HCT116 (cell line): ENCODE measurements at places on chromosomes 6 and 20. TPM values are rescaled to one million over a fixed set of nuclear protein-coding genes. Genes with fewer than 3 reads are reported as not detected.

GRCh38 chr6:157091856-157092460, 231.4 kb downstream of the TMEM242 start:
- H3K27me3 ChIP-seq = no peaks in the 10 kb centered on the region
- no peak overlapping the region for H3K27ac ChIP-seq
- no peaks in the 10 kb centered on the region for H3K4me1 ChIP-seq
- H3K36me3 ChIP-seq = no peaks in the 10 kb centered on the region
- H3K4me3 ChIP-seq = no peak overlapping the region

The TCP1 gene
- total RNA-seq = 447 TPM

- H3K27me3 ChIP-seq = no peaks in the 10 kb centered on the region
- peak overlapping the region; percentile 80 for H3K27ac ChIP-seq
- H3K36me3 ChIP-seq = peaks cover 5% of the 10 kb centered on the region; the same call in 1 of the 2 replicates
Measured at GRCh38 chr6:30327232-30327746, 562 bp downstream of the TRIM39 start.

- H3K27me3 ChIP-seq = no peaks in the 10 kb centered on the region
- peak; percentile 26 for DNase-seq
- H3K27ac ChIP-seq = peak overlapping the region; percentile 19; the same call in 1 of the 2 replicates
- no peak overlapping the region for H3K4me3 ChIP-seq
Measured at GRCh38 chr6:43724914-43725642, 37.5 kb upstream of the MRPS18A start.

DNA sequence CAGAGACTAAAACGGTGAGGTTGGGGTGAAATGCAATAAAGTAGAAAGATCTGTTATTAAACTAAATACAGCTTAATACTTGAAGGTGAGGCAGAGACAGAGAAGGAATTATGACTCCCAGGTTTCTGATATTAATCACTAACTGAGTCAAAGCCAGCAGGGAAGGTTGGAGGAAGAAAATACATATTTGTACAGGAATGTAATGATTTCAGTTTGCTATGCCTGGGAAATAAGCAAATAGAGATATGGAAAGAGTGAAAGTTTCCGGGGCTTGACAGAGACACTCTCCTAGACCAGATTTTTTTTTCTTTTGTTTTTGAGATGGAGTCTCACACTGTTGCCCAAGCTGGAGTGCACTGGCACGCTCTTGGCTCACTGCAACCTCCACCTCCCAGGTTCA, 76.8 kb downstream of the PTPRK start:
- no peaks in the 10 kb centered on the region for H3K36me3 ChIP-seq
- no peak overlapping the region for H3K4me3 ChIP-seq
- no peak for DNase-seq
- H3K27me3 ChIP-seq = no peaks in the 10 kb centered on the region

The MCHR2 gene
- not detected for total RNA-seq

GRCh38 chr20:10448270-10449156, 13.4 kb downstream of the SLX4IP start:
- H3K27ac ChIP-seq = peak overlapping the region; percentile 24; the same call in 1 of the 2 replicates
- no peaks in the 10 kb centered on the region for H3K36me3 ChIP-seq
- peaks cover 60% of the 10 kb centered on the region for H3K4me1 ChIP-seq

GRCh38 chr6:162409741-162410691, 317.6 kb downstream of the PRKN start:
- no peak for DNase-seq
- H3K4me3 ChIP-seq = no peak overlapping the region
- H3K27me3 ChIP-seq = no peaks in the 10 kb centered on the region
- H3K36me3 ChIP-seq = no peaks in the 10 kb centered on the region
- no peak overlapping the region for H3K27ac ChIP-seq
- H3K4me1 ChIP-seq = no peaks in the 10 kb centered on the region

DNA sequence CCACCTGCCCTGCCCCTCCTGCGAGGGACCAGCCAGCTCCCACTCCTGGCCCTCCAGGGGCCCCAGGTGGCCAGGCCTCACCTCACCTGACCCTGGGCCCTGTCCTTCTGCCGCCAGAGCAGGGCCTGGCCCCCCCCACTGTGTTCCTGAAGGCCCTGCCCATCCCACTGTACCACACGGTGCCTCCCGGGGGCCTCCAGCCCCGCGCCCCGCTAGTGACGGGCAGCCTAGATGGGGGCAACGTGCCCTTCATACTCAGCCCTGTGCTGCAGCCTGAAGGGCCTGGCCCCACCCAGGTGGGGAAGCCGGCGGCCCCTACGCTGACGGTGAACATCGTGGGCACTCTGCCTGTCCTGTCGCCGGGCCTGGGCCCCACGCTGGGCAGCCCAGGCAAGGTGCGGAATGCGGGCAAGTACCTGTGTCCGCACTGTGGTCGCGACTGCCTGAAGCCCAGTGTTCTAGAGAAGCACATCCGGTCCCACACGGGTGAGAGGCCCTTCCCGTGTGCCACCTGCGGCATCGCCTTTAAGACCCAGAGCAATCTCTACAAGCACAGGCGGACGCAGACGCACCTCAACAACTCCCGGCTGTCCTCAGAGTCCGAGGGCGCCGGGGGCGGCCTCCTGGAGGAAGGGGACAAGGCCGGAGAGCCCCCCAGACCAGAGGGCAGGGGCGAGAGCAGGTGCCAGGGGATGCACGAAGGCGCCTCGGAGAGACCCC, 27.6 kb downstream of the ZNF831 start:
- H3K27ac ChIP-seq = no peak overlapping the region
- peaks cover 8% of the 10 kb centered on the region; the same call in 1 of the 2 replicates for H3K27me3 ChIP-seq
- no peak overlapping the region for H3K4me3 ChIP-seq
- H3K36me3 ChIP-seq = no peaks in the 10 kb centered on the region

DNA sequence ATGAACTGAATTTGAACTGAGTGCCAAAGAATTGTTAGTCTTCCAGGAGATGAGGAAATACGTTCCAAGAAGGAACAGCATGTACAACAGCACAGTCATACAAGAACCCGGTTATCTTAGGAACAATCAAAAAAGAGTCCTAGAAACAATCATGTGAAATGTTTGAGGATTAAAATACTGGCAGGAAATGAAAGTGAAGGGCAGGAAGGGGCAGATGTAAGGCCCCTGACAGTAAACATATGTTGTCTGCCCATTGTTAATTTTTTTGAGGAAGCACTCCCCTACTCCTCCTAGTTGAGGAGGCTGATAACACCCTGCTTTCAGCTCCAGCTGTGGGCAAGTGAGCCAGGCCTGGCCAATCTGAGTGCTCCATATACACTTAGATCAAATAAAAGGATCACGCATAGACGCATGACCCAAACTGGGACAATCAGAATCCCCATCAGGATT, 220.9 kb downstream of the HACE1 start:
- H3K27me3 ChIP-seq = no peaks in the 10 kb centered on the region
- no peak for DNase-seq
- H3K27ac ChIP-seq = no peak overlapping the region

GRCh38 chr6:69881322-69882151, 15.2 kb downstream of the COL19A1 start:
- no peak overlapping the region for H3K4me3 ChIP-seq
- H3K27me3 ChIP-seq = no peaks in the 10 kb centered on the region
- no peak for DNase-seq
- H3K4me1 ChIP-seq = no peaks in the 10 kb centered on the region
- no peak overlapping the region for H3K27ac ChIP-seq

DNA sequence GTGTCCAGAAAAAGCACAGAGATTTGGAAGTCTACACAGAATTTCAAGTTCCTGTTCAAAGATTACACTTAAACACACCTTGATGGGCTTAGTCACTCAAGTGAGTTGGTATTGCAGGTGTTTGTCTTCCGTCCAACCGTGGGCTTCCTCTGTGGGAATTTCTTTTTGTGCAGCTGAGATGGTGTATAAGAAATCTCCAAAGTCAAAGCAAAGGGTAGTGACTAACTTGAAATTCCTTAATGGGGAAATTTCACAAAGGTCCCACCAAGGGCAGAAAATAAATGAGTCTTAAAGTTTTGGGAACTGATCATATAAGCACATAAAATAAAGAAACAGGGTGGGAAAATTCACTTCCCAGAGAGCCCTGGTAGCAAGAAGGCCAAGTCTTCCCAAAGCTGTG, 102.0 kb upstream of the TNFAIP3 start:
- no peaks in the 10 kb centered on the region; the same call in 1 of the 2 replicates for H3K4me1 ChIP-seq
- H3K4me3 ChIP-seq = no peak overlapping the region
- no peaks in the 10 kb centered on the region for H3K36me3 ChIP-seq

The BPI gene
- not detected for total RNA-seq

The TOX2 gene
- 39.6 TPM for total RNA-seq

- no peaks in the 10 kb centered on the region for H3K27me3 ChIP-seq
- H3K4me3 ChIP-seq = no peak overlapping the region
- H3K36me3 ChIP-seq = no peaks in the 10 kb centered on the region
- no peak overlapping the region for H3K27ac ChIP-seq
Measured at GRCh38 chr6:82917346-82918064, 148.1 kb downstream of the UBE3D start.

DNA sequence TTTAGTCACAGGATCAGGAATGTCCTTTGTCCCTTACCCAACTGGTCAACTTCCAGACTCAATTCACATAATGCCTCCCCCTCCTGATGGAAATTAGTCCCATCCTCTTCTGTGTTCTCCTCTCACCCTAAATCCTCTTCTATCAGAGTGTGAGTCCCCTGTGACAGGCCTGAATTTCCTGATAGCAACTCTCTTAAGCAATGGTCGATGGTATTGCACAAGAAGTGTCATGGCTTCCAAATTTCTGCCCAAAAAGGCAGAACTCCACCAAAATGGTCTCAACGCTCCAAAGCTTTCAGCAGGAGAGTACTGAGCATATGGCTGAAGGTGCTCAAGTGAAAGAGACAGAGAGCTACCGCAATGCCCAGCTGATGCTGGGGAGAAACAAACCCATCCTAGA, 2.4 kb downstream of the PREP start:
- H3K4me3 ChIP-seq = no peak overlapping the region
- peaks cover 20% of the 10 kb centered on the region for H3K4me1 ChIP-seq
- H3K27me3 ChIP-seq = no peaks in the 10 kb centered on the region
- no peak overlapping the region for H3K27ac ChIP-seq
- H3K36me3 ChIP-seq = peaks cover 5% of the 10 kb centered on the region; the same call in 1 of the 2 replicates

- H3K4me3 ChIP-seq = no peak overlapping the region
- H3K27ac ChIP-seq = no peak overlapping the region
- H3K4me1 ChIP-seq = no peaks in the 10 kb centered on the region
- peaks cover 61% of the 10 kb centered on the region for H3K36me3 ChIP-seq
Measured at GRCh38 chr20:37223053-37223452, 38.6 kb downstream of the GHRH start.

GRCh38 chr6:68194846-68195478, 440.1 kb upstream of the ADGRB3 start:
- no peaks in the 10 kb centered on the region for H3K4me1 ChIP-seq
- H3K27me3 ChIP-seq = no peaks in the 10 kb centered on the region
- no peak overlapping the region for H3K27ac ChIP-seq
- no peak overlapping the region for H3K4me3 ChIP-seq
- no peak for DNase-seq
- H3K36me3 ChIP-seq = no peaks in the 10 kb centered on the region

DNA sequence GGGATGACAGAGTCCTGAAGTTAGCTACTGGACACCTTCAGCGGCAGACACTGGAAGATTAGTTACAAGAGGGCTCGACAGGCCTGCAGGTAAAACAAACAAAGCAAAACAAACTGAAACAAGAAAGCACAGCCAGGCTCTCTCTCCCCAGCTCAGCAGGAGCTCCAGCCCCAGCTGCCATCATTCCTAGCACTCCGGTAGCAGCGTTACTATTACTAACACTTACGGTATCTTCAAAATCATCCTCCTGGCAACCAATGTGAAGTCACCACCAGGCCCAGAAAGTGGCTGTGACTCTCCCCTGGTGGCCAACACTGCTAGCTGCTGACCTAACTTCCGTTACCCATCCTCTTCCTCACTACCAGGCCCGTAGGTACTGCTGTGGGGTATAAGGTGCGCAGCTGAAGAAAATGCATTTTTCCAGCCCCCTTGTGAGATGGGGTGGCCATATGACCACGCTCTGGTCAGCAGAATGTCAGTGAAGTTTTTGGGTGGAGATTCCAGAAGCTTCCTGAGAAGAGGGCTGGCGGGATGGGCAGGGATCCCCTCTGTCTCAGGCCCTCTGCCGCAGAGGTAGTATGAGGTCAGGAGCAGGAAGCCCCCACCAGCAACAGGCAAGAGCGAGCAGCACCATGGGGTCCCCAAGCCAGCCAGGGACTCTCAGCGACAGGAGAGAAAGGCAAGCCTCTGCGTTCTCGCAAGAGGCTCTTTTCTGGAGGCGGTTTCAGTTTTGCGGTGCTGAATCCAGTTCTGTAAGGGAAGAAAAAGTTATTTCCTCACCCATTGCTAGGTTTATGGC, 37.4 kb upstream of the TBXT start:
- no peaks in the 10 kb centered on the region for H3K27me3 ChIP-seq
- H3K36me3 ChIP-seq = no peaks in the 10 kb centered on the region
- H3K27ac ChIP-seq = no peak overlapping the region
- 0 out of 2 replicates have a peak, but pooled peaks cover 4% of the 10 kb centered on the region for H3K4me1 ChIP-seq

The NUS1 gene
- 46.2 TPM for total RNA-seq

- no peak overlapping the region for H3K27ac ChIP-seq
- no peaks in the 10 kb centered on the region for H3K36me3 ChIP-seq
- no peaks in the 10 kb centered on the region for H3K27me3 ChIP-seq
- peaks cover 6% of the 10 kb centered on the region for H3K4me1 ChIP-seq
- H3K4me3 ChIP-seq = no peak overlapping the region
Measured at GRCh38 chr6:16396497-16397319, 158.3 kb downstream of the GMPR start.

DNA sequence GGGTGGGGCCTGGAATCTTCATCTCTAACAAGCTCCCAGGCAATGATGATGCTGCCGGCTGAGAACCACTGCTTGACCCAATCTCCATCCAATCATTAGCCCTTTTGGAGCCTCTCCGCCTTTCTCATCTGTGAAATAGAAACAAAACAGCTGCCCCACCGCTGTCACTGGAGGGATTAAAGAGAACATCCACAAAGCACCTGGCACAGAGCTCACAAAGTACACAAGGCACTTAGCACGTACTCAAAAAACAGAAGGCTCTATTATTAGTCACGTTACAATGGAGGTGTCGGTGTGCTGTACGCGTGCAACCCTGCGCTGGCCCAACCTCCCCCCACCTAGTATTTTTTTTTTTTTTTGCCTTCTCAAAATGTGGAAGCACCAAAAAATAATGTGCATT, 213.5 kb upstream of the ARID1B start:
- H3K36me3 ChIP-seq = no peaks in the 10 kb centered on the region
- H3K27me3 ChIP-seq = no peaks in the 10 kb centered on the region
- H3K4me3 ChIP-seq = no peak overlapping the region
- DNase-seq = no peak
- no peak overlapping the region for H3K27ac ChIP-seq
- no peaks in the 10 kb centered on the region for H3K4me1 ChIP-seq

DNA sequence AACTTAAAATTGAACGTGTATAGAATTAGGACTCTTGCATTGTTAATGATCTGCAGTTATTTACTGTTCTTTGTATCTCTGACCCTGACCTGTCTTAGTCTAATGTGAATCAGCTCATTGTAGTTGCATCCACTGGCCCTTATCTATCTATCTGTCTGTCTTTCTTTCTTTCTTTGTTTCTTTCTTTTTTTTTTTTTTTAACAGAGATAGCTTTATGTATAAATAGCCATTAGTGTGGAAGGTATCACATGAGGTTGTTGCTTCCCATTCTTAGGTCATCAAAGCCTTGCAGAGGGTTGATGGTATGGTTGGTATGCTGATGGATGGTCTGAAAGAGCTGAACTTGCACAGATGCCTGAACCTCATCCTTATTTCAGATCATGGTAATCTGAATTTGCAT, 59.9 kb downstream of the ENPP1 start:
- H3K27me3 ChIP-seq = no peaks in the 10 kb centered on the region
- no peak for DNase-seq
- peaks cover 8% of the 10 kb centered on the region; the same call in 1 of the 2 replicates for H3K4me1 ChIP-seq
- H3K27ac ChIP-seq = no peak overlapping the region
- no peaks in the 10 kb centered on the region for H3K36me3 ChIP-seq
- H3K4me3 ChIP-seq = no peak overlapping the region

- H3K27me3 ChIP-seq = no peaks in the 10 kb centered on the region
- no peak overlapping the region for H3K4me3 ChIP-seq
- no peaks in the 10 kb centered on the region for H3K36me3 ChIP-seq
- H3K27ac ChIP-seq = no peak overlapping the region
Measured at GRCh38 chr6:81831274-81831673, 78.8 kb upstream of the TENT5A start.

The NMBR gene
- not detected for total RNA-seq
